A549 (cell line): ENCODE measurements at places on chromosomes 1 and 21.
A peak's percentile ranks its signal among the peaks of the same experiment; 100 is the strongest.

DNA sequence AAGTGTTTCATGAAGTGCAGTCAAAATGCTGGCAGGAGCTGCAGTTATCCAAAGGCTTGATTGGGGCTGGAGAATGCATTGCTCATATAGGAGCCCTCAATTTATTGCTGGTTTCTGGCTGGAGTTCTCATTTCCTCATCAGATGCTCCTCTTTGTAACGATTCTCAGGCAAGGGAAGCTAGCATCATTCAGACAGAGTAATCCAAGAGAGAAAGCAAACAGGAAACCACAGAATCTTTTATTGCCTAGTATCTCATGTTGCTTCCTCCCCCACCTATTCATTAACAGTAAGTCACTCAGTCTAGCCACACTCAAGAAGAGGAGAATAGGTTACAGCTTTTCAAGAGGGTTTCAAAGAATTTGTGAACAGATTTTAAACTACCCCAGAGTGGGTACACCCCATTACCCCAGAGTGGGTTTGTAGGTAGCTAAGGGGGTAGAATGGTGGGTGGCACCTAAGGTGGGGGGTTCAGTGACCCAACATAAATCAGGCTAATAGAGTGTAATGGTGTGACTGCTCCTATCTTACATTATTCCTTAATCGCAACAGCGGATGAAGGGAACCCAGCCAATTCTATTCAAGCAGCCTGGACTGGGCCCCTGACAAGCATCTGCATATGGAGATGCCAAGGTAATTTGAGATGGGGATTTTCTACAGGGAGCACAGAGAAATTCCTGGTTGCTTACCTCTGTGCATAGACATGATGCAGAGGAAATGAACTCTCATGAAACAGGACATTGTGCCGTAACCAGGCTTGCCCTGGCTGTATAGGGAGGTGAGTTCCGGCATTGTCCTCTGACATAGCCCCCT, 67.1 kb downstream of the KCNJ15 start:
- no peak for DNase-seq

GRCh38 chr1:110084227-110085078, 14.0 kb upstream of the ALX3 start:
- no peak for DNase-seq

DNA sequence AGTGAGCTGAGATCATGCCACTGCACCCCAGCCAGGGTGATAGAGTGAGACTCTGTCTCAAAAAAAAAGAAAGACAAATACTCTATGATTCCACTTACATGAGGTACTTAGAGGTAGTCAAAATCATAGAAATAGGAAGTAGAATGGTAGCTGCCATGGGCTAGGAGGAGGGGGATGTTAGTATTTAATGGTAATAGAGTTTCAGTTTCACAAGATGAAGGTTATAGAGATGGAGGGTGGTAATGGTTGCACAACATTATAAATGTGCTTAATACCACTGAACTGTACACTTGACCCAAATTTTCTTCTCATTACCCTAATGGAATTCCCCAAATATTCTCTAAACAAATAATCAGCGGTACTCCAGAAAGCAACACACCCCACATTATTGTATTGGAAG, 12.8 kb downstream of the EIF2B3 start:
- no peak for DNase-seq

DNA sequence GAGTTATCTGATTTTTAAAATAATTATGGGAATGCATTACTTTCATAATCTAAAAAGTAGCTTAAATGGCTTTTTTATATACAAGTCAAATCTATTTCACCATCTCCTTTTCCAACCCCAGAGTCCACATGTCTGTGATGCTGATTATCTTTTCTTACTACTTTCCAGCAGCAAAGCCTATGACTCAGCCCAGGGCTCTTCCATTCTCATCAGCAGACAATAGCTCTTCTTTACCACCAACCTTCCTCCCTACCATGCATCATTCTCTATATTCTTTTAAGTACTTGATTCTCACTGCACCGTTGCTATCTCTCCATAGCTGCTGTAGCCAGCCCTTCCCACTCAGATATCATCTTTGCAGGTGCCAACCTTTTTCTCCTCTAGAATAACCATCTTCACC, 61.3 kb downstream of the OVGP1 start:
- no peak for DNase-seq

- DNase-seq: no peak
Measured at GRCh38 chr1:64811131-64811530, 66.3 kb downstream of the RAVER2 start.

- DNase-seq: no peak
Measured at GRCh38 chr1:76786222-76786621, 81.1 kb upstream of the ST6GALNAC5 start.

- DNase-seq: no peak
Measured at GRCh38 chr1:9425859-9426258, 113.4 kb upstream of the SLC25A33 start.

GRCh38 chr1:6033986-6034749, 11.5 kb upstream of the KCNAB2 start:
- no peak for DNase-seq

GRCh38 chr1:61420909-61421835, 303.8 kb downstream of the TM2D1 start:
- no peak for DNase-seq

DNA sequence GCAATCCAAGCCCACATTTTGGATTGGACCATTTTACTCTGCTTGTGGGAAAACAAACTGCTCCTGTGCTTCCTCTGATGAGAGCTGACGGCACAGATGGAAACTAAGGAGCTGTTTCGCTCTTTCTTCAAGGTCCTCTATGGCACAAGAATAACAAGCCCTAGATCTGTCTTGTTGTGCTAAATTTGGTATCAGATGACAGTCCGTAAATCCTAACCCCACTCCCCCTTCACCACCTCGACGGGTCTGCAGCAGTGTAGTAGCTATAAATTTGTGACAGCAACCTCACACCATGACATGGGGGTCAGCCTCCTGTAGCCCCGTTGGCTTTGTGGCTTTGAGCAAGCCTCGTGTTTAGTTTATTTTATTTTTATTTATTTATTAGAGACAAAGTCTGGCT, 85.9 kb downstream of the ADSS2 start:
- DNase-seq: no peak

- DNase-seq: no peak
Measured at GRCh38 chr1:67135354-67135753, 584 bp upstream of the C1orf141 start.

DNA sequence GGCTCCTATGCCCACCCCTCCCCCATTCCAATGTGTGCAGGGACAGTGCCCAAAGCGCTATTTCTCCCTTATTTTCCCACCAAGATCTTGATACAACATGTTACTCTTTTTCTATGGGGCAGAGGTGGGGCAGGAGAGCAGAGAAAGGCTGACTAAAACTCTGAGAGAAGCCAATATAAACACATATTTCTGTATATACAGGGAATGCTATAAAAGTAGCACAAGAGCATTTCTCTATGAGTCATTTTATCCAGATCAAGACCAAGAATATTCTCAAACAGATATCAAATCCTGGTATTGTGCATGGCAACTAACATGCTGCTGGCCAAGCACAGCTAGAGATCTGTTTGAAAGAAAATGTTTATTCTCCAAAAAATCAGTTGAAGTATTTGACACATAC, 7.3 kb downstream of the WDR26 start:
- no peak for DNase-seq

DNA sequence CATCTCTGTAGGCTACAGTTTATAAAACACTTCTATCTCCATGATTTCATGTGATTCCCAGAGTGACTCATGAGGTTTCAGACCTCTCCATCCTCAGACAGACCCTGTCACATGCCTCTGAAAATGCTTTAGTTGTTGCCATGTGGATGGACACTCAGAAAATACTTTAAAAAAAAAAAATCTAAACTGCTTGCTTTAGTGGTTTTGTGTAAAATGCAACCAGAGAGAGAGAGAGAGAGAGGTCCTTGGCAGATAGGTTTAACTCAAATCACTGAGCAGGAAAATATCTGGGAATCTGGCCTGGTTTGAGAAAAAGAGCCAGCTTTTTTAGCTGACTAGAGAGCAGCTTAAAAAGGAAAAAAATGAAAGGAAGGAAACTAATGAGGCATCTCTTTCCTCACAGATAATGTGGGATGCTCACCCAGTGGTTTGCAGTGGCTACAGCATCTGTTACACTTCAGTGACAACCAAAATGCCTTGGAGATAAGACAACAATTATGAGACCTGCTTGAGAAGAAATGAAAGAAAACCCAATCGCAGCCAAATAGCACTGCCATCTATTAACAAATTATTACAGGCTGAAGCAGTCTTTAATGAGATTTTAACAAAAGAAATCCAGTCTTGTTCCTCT, 54.6 kb upstream of the SYT14 start:
- no peak for DNase-seq

DNA sequence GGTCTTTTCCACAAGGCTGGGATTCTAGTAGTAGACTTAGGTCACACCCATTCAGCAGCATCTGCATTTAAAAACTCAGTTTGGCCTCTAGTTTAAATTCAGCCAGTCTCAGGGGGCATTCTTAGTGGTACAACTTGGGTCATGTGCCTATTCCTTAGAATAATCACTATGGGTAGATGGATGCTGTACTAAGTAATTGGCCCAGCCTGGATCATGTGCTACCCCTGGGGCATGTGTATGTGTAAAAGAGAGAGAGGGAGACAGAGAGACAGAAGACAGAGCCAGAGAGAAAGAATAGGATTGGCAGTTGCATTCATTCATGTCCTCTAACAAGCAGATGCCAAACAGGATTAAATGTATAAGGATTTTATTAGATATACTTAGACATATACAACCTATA, 13.6 kb upstream of the SYT14 start:
- no peak for DNase-seq

DNA sequence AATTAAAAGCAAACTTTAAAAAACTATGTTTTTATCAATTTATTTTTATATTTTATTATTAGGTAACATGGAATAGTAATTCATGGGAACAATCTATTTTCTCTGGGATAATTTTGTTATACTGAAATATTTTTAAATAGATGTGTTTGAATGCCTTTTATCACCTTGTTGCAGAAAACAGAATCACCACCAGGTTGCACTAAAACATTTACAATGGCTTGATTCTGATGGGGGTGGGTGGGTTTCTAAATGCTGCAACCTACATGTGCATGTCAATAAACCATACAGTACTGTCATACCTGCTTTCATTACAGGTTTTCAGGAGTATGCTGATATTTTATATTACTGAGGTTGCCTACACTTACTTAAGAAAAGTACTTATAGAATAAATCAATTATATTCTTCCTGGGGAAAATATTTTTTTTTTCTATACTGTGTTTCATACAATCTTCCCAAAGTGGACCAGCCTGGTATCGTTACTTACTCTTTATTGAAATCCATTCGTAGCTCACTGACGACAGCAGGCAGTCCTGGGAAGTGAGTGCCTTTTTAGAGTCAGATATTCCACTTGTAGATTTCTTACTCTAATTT, 132.8 kb downstream of the PTPRC start:
- DNase-seq: peak; percentile 42

DNA sequence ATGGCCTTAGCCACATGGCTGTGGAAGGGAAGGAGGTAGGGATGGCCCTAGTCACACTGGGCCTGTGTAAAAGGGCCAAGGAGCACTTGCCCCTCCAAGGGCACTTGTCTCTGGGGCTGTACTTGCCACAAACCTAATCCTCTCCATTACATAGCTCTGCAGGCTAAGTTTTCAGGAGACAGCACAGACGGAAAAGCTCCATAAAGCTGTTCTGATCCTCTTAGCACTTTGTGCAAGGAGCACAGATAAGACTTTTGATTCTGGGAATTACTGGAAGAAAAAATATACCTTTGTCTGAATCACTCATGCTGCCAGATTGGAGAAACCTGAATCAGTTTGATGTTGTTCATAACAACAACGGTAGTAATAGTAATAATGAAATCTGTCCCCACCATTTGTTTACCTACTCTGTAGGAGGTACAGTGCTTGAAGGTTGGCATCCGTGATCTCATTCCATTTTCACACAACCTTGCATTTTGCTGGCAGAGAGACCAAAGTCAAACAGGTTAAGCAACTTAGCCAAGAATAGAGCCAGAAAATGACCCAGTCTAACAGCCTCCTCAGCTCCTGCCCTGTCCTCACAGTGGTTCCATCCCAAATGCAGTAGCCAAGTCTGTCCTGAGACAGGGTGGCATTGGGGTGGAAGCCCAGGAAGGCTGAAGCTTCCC, 207.1 kb downstream of the ROR1 start:
- DNase-seq: no peak

DNA sequence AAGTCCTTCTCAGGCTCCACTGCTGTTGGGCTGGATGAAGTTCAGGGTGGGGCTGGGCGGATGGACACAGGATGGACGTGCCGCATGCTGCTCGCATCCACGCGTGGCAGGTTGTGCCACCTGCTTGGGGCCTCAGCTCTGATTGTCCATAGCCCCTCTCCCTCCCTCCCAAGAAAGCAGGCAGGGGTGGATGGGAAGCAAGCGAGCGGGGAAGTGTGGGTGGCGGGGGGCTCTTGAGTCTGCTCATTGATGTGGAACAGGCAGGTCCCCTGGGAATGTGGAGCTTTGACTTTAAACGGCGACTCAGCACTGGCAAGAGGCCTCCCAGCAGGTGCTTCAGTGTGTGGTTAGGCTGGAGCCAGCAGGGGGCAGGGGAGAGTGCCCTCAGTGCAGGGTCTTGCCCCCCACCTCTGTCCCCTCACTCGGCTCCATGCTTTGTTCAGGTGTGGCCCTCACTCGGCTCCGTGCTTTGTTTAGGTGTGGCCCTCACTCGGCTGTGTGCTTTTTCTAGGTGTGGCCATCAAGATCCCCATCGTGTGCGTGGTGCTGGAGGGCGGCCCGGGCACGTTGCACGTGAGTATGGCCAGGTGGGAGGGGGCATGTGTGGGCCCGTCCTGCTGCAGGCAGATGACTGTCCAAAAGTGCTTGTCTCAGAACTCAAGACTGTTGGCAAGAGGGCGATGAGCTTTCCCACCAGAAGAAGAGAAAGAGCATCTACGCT, 23.9 kb downstream of the TRPM2 start:
- DNase-seq: no peak

DNA sequence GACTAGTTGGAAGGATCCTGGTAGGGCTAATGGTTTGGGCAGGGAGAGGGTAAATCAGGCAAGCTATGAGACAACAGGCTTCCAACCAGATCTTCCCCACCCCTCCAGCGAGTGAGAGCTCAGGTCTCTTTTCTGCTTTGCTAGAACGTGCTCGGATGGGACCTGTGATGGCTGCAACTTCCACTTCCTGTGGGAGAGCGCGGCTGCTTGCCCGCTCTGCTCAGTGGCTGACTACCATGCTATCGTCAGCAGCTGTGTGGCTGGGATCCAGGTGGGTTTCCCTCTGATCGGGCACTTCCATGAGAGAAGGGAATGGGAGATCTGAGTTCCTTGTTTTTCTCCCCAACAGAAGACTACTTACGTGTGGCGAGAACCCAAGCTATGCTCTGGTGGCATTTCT, 14.0 kb upstream of the SARS1 start:
- DNase-seq: no peak

DNA sequence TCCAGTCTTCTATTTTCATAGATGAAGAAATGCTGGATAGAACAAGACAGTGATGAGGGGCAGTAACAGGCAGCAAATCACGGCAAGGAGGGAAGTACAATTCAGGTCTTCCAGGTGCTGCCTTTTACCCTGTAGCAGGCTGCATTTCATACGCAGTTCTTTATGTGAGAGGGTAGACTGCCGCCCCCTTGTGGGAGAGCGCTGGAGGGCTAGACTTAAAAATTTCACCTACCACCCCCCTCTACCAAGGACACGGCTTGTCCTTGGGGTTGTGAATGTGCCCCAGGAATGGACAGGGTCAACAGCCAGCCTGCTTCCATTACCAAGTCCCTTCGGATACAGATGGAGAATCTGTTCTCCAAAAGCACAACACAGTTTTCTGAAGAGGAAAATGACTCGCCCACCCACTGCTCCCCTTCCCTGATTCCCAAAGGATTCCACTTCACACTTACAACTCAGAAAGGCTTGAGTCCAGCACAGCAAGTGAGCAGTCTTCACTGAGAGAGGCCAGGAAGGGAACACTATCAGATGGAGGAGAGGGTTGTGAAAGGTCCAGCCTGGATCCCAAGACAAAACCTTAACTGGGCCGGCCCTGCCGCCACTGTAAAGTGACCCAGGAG, 7.4 kb downstream of the WDR77 start:
- DNase-seq: peak; percentile 32
